ENCODE measurements at places on chromosomes 5 and 9.

DNA sequence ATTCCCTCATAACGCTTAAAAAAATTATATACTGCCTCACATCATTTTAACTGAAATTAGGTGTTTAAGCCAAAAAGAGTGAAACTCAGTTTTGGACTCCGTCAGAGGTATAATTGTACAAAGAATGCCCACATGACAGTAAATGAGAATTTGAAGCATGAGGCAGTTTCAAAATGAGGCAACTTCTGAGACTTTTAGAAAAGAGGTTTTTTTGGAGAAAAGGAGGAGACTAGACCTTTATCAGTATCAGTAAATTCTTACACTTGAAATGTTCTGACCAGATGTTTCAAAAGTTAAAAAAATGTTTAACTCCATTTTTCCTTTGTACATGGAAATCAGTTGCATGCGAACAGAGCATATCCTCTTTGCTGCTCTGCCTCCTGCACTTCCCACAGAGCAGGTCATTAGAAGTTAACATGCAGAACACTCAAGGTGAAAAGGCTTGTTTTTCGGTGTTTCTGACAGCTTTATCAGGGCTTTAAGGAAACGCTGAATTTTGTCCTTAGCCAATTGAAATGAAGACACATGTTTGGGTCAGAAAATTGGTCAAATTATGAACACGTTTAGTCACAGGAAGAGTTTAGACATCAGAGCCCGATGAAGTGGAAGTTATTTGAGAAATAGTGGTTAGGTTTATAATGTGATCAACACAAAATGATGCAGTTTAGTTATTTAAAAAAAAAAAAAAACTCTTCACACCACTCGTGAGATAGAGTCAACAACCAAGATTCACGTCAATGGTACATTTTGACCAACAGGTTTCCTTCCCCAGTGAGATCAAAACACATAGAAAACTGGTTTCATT is 59.5 kb downstream of the PIK3R1 start:
- no peak for DNase-seq

- DNase-seq = no peak
Observed at GRCh38 chr9:115673599-115673998, 480.0 kb upstream of the PAPPA start.

DNA sequence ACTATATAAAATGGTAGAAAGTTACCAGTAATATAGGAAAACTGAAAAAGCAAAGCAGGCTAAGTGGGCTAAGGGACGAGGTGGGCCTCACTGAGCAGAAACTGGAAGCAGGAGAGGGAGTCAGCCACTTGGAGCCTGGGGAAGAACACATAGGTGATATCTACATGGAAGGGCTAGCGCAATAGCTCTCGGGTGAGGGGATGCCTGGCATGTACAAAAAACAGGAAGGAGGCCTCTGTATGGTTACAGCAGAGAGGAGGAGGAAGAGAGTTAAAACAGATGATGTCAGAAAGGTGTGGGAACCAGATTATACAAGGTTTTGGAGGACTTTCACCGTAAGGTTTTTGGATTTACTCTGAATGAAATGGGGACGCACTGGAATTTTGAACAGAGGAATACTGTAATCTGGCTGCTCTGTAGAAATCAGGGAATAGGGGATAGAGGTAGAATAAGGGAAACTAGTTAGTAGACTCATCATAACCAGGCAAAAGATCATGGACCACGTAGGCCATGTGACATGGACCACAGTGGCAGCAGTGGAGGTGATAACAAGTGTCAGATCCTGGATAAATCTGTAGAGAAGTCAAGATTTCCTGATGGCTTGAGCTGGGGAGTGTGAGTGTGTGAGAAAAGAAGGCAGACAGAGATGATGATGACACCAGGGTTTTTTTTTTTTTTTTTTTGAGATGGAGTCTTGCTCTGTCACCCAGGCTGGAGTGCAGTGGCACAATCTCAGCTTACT is 52.5 kb downstream of the FNBP1 start:
- no peak for DNase-seq

- no peak for DNase-seq
Observed at GRCh38 chr5:119313197-119313596, 42.6 kb upstream of the TNFAIP8 start.

- DNase-seq = no peak
Observed at GRCh38 chr9:134436379-134436762, 110.1 kb downstream of the RXRA start.

Measured in BJ (cell line).